ENCODE measurements at places on chromosomes 4 and X.

GRCh38 chr4:161393602-161394001, 770.2 kb downstream of the FSTL5 start:
- no peak for DNase-seq

- DNase-seq, result peak; percentile 89
Measured at GRCh38 chr4:3047464-3048286, 26.7 kb downstream of the HTT-AS start.

GRCh38 chrX:140664939-140665338, 44.6 kb upstream of the LINC00632 start:
- no peak for DNase-seq

DNA sequence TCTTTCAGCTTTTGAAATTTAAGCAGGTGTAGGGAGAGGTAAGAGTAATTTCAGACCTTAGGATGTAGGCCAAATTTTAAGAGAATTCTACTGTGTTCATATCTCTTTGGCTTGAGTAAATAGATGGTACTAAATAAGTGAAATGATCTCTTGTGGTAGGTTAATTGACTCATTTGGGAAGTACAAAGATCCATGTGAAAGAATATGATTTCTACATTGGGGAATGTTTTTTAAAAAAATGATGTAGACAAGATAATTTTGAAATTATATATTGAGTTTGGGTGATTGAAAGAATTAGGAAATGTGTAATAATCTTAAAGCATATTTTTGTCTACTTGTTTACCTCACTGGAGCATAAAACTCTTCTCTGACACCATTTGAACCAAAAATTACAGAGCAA, 35.6 kb downstream of the RAPGEF2 start:
- DNase-seq, result no peak

DNA sequence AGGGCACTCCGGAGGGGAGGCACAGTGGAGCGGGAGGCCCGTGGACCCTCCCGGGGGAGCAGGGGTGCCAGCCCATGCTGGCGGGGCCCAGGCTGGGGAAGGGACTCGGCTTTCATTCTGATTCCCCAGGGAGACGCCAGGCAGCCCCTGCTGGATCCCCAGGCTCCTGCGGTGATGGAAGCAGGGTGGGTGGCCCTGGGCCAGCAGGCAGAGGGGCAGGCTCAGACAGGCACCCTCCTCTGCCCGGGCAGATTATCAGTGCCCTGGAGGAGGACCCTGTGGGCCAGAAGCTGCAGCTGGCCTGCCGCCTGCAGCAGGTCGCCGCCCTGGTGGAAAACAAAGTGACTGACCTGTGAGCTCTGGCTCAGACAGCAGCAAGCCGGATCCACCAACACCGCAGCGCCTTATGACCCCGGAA, 2.1 kb upstream of the SRPK3 start:
- DNase-seq, result no peak

- no peak for DNase-seq
Measured at GRCh38 chr4:81905971-81906370, 434.3 kb upstream of the RASGEF1B start.

GRCh38 chrX:2828344-2828958, at the start of gene GYG2:
Gene GYG2, plus strand, starts transcription at chrX:2828930. Its CDS starts 1,259 bp downstream, at chrX:2830189.
- DNase-seq, result no peak

DNA sequence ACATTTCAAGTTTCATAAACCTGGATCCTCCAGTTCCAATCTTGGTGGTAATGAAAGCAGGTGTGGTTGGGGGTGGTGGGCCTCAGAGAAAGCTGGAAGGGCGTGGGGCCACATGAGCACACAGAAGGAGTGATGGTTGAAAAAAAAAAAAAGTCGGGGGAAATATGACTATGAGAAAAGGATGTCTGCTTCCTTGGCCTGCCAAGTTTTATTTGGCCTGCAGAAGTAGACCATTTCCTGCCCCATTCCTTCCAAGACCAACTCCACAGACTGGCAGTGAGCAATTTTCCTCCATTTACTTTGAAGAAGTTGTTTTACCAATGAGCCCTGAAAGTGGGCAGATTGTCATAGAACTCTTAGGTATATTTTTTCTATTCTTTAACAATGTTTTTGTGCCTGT, 43.3 kb downstream of the LNX1 start:
- DNase-seq, result no peak

DNA sequence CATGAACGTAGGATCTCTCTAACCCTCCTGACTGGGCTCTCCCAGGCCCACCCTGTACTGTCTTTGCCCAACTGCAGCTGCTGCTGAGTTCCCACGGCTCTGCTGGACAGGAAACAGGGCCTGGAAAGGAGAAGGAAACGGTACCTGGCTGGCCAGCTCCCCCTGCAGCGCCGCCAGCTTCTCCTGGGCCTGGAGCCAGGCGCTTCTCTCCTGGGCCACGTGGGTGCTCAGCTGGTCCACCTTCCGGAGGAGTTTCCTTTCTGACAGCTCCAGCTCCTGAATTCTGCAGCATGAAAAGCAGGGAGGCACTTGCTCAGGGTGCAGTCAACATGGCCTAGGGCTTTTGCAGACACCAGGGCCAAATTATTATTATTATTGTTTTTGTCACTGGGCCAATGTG, 6.5 kb downstream of the C4orf50 start:
- no peak for DNase-seq

DNA sequence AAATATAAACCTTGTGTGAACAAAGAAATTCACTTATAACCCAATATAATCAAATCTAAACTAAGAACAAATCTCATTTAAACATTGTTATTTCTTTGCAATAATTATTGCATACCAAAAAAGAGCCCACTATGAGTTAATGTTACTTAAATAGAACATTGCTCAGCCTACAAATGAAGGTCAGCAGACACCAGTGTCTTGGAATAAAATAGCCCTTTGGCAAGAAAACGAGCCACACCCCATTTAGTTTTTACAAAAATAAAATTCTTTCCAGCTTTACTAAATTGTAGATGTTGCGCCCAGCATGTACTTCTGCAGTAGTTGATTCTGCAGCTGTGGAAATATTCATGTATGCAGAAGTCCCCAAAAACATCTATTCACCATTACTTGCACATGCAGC, 12.2 kb downstream of the PLS3 start:
- DNase-seq, result no peak

DNA sequence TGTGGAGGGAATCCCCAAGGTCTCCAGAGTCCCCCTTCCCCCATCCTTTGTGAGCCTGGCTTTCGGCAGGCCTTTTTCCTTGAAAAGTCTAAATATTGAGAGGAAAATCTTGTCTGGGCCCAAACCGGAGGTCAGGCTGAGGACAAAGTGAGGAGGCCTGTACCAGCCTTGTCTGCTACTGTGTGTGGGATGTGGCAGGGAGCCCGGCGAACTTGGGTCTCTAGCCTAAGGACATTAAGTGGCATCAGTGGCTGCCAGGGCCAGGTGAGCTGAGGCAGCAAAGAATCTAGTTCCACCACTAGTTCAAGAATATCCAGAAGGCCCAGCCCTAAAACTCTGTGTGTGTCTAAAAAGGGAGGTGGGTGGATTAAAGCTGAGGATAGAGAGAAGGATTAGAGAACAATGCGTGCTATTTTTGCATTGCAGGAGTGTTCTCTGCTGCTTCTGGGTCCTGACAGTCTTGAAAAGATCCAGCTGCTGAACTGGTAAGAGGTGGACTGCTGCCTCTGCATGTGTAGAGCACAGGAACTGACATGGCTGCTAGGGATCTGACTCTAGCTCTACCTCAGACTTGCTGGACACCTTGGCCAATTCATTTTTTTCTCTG, 1.2 kb upstream of the AMER1 start:
- no peak for DNase-seq

DNA sequence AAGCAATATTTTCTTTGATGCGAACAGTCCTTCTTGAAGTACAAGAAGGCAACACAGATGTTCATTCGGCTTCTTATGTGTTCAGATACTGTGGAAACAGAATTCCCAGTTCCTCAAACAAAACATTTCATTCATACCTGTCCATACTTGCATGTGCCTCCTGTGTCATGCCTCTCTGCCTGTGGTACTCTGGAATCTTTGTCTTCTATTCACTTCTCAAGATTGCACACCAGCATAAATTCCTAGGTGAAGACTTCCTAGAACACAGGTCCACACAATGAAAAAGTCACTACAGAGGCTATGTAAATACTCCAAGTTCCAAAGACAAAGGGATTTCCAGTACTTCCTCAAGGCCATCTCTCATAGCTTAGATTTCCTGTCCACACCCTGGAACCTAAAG, 367.2 kb downstream of the AFF2 start:
- no peak for DNase-seq

- DNase-seq, result no peak
Measured at GRCh38 chrX:42992199-42992943, 214.4 kb upstream of the PPP1R2C start.

DNA sequence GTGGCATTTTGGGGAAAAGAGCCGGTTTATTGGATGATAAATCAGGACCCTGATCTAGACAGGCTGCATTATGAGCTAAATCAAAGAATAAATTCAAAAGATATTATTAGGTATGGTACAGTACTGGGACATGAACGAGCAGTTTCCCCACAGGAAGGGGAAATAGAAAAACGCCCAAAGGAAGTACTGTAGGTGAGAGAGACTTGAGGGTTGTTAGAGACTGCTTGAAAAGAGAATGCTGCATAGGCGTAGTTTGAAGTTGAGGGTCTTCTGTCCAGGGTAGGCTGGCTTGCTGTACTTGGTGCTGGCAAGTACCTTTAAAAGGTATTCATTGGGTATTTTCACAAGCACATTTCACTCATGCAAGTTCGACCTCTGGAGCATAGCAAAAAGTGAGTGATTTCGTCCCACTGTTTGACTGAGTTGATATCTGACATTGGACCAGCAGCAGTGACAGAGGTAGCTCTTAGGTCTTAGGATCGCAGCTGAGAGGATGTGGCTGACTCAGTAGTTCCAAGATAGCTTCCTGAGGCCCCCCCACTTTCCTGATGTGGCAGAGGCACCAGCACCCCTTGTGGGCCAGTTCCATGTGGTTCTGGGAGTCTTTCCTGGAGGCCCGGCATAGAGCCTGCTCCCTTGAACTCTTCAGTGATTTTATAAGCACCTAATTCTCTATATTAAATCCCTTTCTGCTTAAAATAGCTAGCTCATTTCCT, 64.3 kb downstream of the TMEM131L start:
- peak; percentile 32 for DNase-seq

DNA sequence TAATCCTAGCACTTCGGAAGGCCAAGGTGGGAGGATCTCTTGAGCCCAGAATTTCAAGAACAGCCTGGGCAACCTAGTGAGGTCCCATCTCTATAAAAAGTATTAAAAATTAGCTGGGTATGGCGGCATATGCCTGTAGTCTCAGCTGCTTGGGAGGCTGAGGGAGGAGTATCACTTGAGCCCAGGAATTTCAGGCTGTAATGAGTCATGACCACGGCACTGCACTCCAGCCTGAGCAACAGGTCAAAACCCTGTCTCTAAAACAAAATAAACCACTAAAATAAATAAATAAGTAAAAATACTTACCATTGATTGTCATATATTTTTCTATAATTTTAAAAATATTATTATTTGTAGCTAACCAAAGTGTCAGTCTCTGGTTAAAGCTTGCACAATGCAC, 315.6 kb upstream of the SMIM31 start:
- no peak for DNase-seq

DNA sequence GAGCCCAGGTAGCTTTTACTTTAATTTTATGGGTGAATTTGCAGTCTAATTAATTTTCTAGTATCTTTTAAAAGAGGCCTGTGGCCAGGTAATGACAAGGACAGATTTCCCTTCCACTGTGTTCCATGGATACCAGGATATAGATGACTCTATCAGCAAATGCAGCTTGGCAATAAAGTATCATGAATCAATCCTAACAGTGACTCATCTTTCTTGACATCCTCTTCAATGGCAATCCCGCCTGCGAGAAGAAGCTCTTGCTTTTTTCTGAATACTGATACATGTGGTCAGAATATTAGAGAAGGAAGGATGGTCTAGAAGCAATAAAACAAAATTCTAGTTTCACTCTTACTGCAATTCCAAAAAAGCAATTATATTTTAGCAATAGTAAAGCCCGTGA, 267.8 kb downstream of the DTHD1 start:
- no peak for DNase-seq

DNA sequence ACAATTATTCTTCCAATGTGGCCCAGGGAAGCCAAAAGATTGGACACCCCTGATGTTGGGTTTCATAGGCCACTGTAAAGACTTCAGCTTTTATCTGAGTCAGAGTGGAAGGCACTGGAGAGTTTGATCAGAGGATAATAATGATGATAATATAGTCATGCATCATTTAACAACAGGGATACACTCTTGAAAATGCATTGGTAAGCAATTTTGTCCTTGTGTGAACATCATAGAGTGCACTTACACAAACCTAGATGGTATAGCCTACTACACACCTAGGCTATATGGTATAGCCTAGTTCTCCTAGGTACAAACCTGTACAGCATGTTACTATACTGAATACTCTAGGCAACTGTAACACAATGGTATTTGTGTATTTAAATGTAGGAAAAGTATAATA, 70.5 kb downstream of the COQ2 start:
- DNase-seq, result no peak
